Hippocampal formation (tissue), 2 donors: ENCODE measurements at places on chromosomes 12 and 14.
A peak's percentile ranks its signal among the peaks of the same experiment; 100 is the strongest.

DNA sequence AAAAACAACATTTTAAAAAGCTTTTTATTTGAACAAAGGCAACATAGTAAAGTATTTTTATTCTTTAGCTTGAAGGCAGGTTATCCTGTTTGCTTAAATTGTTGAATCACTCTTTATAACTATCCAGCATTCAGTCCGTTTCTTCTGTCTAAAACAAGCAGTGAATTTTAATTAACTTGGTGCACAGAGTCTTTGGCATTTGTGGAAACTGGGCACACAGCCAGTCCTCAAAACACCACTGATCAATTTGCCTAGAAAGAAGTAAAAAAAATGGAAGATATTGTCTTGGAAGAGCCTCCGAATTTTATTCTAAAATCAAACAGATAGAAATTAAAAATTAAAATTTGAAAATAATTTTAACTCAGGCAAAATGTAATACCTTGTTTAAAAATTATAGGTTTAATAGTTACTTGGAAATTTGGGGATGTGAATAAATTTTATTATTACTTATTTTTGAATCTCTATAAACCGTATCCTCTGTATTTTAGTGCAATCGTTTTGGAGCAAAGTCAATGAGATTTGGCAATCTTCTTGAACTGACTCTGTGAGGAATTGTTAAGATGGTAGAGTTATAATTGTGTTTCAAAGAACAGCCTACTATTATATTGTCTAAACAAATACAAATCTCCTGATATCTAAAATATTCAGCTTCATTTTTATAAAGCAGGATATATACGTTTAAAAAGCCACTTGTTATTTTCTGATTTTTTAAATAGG is 927.0 kb downstream of the SLC16A7 start:
- DNase-seq = peak; percentile 6

DNA sequence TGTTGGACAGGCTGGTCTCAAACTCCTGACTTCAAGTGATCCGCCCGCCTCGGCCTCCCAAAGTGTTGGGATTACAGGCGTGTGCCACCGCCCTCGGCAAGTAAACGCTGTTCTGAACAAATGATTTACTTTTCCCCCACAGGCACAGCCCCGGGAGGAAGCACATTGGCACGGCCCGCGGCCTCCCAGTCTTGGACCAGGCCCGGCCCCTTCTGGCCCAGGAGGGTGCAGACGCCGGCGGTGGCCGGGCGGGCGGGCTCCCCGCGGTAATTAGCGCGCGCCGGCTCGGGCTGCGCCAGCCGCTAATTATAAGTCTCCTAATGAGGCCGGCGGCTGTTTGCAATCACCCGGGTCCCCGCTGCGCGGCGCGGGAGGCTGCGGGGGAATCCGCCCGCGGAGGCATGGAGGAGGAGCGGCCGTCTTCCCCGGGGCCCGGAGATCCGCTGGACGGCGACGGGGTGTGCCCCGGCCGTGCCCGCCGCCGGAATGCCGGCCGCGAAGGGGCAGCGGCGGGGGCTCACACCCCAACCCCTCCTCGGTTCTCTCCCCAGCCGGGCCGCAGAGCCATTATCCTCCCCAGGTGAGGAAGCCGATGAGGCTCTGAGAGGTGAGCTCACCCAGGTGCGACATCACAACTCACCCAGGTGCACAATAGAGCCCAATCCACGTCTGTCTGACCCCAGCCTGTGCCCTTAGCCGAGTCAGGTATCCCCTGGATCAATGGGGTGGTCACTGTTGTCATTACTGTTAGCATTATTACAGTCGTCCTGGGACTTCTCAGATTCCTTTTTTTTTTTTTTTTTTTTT is 3.3 kb upstream of the POP5 start:
- peak; percentile 41 for DNase-seq

GRCh38 chr12:14956024-14956891 is 5.1 kb downstream of the ARHGDIB start:
- DNase-seq = no peak

- no peak for DNase-seq
Observed at GRCh38 chr14:90295870-90296516, 35.7 kb downstream of the NRDE2 start.

DNA sequence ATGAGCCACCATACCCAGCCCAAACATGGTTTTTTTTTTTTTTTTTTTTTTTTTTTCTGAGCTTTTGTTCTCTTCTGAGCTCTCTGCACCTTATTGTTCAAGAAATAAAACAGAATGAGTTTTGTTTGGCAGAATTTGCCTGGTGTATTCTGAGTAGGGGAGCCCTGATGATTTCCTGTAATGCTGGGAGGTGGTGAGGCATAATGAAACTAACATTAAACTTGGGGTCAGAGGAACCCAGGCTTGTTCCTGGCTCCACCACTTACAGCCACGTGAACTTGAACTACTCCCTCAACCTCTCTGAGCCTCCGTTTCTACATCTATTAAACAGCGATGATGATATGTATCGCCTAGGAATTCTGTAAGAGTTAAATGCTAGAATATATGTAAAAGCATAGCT is 276.3 kb upstream of the CRY1 start:
- no peak for DNase-seq

- DNase-seq = no peak
Observed at GRCh38 chr14:71588028-71588427, 344.2 kb upstream of the RGS6 start.

- DNase-seq = no peak
Observed at GRCh38 chr14:102154821-102155549, 15.3 kb downstream of the WDR20 start.

DNA sequence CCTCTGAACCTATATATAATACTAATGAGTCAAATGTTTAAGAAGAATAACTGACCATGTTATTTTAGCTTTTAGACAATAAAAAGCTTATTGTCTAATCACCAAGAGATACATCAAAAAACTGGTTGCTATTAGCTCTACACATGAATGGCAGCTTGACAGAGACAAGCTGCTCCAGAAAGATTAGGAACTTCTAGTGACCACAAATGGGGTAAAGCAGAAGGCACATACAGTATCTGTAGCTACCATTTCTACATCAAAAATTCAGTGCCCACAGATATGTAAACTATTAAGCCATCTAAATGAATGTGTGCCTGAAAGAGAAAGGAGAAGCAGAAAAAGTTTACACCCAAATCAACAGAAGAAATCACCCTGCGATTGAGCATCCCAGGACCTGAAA is 2.4 kb downstream of the AREL1 start:
- no peak for DNase-seq

GRCh38 chr12:116717466-116718437 is 20.1 kb downstream of the SPRING1 start:
- peak; percentile 51 for DNase-seq

DNA sequence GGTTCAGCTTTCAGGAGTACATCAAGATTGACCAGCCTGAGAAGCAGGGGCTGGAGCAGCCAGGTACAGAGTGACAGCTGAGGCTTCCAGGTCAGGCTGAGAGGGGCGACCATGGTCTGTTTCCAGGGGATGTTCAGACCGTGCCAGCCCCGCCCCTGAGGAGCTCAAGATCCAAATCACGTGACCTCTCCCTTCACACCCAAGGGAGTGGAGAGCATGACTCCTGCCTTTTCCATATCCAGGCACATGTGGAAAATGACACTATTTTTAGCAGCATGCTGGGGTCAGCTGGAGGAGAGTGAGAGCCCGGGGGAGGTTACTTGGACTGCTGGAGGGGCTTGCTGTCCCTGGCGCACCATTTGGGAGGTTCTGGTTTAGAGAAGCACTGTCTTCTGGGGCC is 92.7 kb downstream of the B4GALNT3 start:
- no peak for DNase-seq

- DNase-seq = no peak
Observed at GRCh38 chr12:81296556-81297305, 218.9 kb downstream of the ACSS3 start.

DNA sequence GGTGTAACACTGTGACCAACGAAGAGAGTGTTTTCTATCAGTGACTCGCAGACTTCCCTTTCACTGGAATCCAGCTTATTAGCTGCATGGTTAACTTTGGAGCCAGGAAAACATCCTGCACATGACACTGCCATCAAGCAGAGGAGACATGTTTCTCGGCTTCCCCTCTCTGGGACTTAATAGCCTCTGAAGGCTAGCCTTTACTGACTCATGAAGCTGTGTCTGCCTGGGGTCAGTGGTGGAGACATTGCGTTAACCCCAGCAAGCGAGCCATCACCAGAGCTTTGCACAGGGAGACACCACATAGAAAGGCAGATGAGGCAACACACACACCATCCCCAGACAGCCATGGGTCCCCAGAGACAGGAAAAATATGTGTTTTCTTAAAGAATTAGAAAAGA is 126.9 kb upstream of the PRICKLE1 start:
- DNase-seq = no peak

DNA sequence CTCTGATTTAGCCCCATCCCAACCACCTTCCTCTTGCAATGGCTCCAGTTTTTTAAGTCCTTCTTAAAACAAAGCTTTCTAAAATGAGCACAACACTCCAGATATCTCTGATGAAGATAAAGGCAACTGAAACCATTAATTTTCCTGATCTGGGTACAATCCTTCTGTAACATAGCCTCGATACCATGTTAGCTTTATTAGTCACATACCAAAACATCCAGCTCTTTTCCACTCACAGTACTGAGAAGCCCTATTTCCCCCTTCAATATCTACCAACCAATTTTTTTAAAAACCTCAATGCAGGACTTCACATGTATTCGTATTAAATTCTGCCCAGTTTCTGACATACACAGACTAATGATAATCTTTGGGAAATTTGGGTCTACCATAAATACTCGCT is 105.9 kb downstream of the MED13L start:
- no peak for DNase-seq

- no peak for DNase-seq
Observed at GRCh38 chr12:12327802-12328201, 22.2 kb downstream of the MANSC1 start.

- no peak for DNase-seq
Observed at GRCh38 chr12:94127239-94128131, 20.9 kb upstream of the PLXNC1 start.

DNA sequence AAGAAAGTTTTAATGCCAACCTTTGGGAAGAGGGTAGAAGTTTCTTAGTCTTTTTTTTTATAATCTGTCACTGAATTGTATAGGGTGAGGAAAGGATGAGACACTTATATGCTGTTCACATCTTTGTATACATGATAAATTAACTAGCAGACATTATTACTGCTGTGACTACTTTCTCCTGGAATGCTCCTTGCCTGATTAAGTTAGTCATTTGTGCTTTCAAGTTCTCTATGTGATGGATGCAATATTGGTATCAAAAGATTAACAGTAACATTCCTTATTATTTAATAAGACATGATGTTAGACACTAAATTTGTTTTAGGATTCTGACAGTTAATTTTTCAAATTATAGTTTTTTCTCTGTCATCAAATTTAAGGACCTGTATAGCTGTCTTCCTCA is 223.4 kb upstream of the GARIN2 start:
- no peak for DNase-seq

DNA sequence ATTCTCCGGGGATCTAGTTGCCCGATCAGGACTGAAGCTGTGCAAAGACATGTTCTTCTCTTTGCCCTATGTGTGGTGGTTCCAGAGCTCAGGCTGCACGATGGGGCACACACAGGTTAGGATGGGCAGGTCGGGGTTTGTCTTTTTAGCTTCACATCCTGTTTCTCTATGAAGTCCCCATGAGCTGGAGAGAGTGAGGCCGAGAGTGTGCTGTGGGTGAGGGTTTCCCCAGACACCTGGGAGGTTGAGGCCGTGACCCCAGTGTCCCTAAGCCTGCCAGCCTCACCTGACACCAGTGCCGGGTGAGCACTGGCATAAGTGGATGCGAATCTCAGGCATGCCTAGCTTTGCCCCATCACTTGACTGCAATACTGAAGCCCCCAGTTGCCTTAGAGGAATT is 32.9 kb upstream of the IGF1 start:
- DNase-seq = no peak

DNA sequence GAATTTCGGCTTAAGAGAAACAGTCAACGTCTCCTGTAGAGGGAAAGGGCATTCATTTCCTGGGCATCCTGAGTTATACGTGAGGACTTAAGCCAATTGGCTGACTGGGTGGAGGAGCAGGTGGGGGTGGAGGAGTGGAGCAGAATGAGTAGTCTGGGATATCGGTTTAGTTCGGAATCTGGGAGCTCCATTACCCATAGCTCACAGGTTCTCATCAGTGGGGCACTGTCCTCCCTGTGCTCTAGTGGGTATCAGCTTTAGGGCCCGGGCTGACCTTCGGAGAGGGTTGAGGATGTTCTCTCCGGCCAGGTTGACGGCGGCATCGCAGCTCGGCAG is 704 bp downstream of the SDR39U1 start:
- DNase-seq = no peak

DNA sequence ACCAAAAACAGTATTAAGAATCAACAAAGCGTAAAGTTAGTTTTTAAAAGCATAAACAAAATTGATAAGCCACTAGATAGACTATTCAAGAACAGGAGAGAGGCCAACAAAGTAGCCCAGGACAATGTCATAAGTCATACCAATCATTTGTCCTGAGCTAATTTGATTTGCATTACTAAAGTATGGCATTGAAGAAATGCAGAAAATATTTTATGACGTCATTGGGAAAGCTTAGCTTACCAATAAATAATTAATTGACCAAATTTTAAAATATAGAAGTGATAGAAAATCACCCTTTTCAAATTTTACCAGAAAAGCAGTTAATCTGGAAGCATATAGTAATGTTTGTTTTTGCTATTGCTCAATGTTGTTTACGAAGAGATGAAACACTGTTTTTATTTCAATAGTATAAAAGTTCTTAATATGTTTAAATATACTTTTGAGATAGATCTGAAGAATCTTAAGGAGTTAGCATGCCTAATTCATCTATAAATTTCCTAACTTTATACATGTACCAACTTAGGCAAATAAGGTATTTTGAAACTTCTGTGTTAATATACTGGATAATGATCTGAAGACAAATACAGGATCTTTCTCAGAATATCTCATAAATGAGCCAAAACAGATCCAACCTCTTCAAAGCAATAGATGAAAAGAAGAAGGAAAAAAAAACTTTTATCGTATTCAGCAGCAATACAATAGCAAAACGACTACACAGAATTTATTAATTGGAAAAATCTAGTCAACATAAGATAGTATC is 1118.5 kb downstream of the SLC16A7 start:
- DNase-seq = no peak

DNA sequence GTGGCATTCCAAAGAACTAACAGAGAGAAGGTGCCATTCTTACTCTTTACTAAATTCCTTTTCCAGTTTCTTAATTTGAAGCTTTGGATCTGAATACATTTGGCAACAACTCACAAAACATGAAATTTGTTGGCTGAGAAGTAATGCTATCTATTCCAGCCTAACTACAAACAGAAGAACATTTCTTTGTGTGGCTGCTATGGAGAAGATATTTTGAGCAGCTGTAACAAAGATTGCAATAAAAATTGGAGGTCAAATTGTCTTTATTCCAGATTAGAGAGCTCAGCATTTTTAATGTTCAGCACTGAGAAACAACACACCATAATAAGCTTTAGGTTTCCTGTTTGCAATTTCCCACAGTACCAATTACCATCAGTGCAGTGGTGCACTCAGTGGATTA is 835.8 kb upstream of the FLRT2 start:
- DNase-seq = no peak

- no peak for DNase-seq
Observed at GRCh38 chr12:85688837-85689236, 147.4 kb downstream of the RASSF9 start.

GRCh38 chr12:117874842-117875434 is 93.9 kb downstream of the KSR2 start:
- peak; percentile 37 for DNase-seq
